ENCODE measurements at places on chromosomes 1 and 21.

GRCh38 chr1:104196136-104196535 lies 446.4 kb downstream of the AMY1C start:
- DNase-seq, result no peak

DNA sequence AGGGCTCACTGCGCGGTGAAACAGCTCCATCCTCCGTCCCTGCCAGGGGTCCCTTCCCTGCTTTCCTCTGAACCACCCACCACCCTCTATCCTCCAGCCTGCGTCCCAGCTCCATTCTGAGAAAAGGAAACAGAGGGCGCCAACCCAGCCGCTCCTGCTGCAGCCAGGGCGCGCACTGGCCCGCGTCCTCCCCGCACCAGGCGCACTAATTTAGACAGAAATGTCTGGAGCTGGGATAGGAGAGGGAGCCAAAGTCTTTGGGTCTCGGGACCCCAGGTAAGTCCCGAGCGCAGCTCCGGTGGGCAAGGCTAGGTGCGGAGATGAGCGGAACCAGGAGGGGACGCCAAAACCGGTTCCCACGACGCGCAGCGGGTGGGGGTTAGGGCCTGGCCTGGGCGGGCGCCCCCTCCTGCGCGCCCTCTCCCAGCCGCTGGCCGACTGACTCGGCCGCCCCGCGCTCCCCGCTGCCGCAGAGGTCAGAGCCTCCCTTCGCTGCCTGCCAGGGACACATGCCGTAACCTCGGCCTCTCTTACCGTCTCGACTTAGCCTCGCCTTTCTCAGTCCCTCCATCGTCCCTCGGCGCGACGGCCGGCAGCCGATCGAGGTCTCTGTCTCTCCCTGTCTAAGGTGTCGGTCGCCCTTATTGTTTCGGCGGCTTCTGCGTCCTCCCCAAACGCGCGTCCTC lies 2.0 kb downstream of the CAMK2N1 start:
- DNase-seq, result no peak

DNA sequence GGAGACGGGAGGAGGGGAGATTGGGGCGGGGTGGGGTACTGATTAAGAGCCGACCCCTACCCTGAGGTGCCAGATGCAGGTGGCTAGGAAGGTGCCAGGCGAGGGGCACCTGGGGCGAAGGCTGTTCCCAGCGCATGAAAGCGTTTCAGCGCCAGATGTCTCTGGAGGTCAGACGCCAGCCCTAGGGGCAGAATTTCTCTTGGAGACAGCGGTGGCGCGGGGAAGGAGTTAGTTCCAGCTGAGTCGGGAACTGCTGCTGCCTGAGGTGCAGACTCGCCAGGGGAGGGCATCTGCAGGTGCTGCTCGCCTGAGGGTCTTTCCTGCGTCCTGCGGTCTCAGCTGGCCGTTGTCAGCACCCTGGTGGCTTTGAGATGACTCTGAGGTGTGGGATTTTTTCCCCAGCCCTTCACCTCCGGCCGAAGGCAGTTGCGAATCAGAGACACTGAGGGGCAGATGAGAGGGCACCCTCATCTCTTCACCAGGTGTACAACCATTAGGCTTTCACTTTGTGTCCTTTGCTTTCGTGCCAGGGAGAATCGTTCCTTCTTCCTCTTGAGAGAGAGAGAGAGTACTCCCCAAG lies 539 bp downstream of the CGN start:
- peak; percentile 52 for DNase-seq

DNA sequence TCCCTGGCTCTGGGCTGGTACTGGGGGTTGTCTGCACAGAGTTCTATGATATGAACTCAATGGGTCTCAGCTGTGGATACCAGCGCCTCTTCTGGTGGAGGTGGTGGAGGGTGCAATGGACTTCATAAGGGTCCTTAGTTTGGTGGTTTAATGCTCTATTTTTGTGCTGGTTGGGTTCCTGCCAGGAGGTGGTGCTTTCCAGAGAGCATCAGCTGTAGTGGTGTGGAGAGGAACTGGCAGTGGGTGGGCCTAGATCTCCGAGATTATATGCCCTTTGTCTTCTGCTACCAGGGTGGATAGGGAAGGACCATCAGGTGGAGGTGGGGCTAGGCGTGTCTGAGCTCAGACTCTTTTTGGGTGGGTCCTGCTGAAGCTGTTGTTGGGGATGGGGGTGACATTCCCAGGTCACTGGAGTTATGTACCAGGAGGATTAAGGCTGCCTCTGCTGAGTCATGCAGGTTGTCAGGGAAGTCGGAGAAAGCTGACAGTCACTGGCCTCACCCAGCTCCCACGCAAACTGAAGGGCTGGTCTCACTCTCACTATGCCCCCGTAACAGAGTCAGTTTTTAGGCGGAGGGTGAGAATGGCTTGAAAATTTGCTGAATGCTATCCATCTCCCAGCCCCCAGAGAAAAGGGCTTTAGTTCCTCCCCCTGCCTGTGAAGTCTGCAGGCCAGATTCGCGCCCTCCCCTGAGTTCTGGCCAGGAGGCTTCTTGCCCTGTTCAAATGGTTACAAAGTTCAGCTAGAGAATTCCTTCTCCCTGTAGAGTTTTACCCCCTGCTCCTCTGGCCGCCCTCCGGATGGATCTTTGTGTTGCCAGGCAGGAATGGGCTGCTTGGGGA lies 902.9 kb downstream of the LTN1 start:
- DNase-seq, result peak; percentile 44

GRCh38 chr1:200073286-200073637 lies 45.8 kb downstream of the NR5A2 start:
- DNase-seq, result no peak

- no peak for DNase-seq
These were observed 31.2 kb downstream of the MTARC1 start for GRCh38 chr1:220817907-220818306.

DNA sequence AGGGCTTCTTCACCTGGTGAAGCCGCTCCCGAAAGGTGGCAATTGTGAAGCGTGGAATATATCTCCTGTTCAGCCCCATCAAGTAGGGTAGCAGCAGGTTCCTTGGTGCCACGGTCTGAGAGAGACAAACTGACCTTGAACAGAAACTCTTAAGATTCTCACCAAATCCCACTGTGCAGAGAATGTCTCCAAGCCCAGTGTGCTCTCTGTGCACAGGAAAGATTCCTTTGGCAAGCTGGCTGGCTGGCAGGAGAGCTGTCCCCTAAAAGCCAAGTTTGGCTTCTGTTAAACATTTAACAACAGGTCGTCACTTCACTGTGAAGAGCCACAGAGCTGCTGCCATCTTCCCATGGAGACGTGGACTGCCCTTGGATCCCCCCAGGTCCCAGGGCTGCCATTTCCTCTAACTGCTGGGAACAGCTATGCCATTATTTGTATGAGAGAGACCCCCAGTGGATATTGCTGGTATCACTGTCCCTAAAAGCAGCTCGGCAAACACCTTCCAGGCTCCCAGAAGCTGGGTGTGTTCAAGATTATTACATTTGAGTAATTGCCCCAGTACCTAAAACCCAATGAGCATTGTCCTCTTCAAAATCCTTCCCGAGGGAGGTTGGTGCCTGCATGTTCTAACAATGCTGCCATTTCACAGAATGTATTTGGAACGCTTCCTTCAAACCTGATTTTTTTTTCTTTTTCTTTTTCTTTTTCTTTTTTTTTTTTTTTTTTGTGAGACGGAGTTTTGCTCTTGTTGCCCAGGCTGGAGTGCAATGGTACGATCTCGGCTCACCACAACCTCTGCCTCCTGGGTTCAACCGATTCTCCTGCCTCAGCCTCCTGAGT lies 71.8 kb downstream of the CD58 start:
- DNase-seq, result no peak

DNA sequence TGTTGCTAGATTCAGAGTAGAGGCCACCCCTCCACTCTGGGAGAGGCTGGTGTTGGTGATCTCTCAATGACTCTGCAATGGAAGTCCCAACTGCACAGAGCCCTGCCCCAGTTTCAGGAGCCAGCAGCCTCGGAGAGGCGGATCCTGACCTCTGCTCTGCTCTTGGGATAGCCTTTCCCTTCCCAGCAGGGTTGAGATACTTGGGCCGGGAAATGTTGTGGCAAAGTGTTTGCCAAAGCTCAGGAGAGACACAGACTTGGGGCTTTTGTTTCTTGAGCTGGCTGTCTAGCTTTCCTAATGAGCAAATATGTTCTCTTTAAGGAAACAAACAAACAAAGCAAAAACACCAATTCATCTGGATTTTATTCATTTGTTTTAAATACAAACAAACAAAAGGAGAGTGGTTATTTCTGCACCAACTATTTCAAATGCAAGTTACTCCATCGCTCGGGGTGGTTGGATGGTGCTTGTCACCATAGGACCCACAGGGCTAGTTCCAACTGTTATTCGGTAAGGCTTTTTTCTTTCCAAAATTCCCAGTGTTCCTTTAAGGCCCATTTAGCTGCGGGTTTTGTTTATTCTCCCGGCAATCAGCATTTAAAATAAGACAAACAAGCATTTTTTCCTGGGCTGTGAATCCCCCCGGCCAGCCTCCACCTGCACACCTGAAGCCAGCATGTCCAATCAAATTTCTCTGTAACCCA lies 193.9 kb upstream of the LMO4 start:
- no peak for DNase-seq

DNA sequence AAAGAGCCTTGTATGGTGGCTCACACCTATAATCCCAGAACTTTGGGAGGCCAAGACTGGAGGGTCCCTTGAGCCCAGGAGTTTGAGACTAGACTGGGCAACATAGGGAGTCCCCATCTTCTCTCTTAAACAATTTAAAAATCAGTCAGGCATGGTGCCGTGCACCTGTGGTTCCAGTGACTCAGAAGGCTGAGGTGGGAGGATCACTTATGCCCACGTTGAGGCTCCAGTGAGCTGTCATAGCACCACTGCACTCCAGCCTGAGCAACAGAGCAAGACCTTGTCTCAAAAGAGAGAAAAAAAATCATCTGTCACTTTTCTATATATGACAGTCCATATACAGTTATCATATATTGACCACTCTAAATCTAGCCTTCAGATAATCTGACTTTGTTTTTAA lies 658.3 kb downstream of the LTN1 start:
- DNase-seq, result no peak

DNA sequence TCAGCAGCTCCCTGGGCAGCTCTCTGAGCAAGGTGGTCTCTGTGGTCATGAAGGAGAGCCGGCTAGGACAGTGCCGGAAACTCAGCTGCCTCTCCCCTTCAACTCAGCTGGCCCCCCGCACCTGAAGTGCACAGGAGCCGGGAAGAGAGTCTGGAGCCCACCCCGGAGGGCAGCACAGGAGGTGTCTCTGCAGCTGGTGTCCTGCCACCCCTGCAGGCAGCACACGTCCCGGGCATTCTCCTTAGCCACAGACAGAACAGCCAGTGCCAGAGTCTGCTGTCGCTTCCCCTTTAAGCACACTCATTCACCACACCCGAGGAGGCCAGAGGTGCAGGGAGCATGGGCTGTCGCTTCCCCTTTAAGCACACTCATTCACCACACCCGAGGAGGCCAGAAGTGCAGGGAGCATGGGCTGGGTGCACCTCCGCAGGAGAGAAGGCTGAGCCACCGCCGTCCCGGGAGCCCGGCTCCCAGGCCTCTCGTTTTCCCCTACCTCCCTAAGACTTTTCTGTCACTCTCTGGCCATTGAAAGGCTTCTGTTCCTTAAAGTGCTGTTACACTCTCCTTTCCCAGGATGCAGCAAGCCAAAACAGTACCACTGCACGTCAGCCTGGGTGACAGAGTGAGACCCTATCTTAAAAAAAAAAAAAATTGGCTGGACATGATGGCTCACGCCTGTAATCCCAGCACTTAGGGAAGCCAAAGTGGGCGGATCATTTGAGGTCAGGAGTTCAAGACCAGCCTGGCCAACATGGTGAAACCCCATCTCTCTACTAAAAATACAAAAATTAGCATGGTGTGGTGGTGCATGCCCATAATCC lies 16.9 kb upstream of the SAMD11 start:
- DNase-seq, result peak; percentile 79

DNA sequence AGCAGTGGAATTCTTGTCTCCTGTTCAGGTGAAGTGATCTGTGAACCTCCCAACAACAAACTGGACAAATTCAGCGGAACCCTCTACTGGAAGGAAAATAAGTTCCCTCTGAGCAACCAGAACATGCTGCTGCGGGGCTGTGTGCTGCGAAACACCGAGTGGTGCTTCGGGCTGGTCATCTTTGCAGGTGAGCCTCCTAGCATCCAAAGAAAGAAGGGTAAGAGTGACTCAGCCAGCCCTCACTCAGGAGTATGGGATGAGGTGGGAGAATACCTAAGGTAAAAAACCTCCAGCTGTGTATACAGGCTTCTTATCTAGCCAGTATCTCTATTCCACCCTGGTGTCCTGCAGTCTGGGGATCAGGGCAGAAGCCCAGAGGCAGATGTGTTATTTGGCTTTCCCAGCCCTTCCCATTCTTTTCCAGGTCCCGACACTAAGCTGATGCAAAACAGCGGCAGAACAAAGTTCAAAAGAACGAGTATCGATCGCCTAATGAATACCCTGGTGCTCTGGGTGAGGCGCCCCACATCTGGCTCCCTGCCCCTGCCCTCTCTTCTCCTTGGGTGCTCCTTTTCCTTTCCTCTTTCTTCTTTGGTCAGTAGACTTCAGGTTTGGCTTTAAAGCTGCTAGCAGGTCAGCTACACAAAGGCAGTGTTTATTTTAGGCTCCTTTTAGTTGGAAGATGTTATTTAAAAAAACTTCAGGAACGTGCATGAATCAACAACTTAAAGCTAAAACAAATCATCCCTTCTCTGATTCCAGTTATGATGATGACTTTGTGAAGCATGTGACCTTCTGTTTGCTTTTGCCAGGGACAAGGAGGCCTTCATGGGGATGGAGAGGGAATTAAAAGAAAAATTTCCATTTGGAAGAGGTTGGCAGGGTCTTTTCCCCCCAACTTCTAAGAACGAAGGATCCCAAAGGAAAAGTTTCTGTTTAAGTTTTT lies 9.0 kb downstream of the ATP8B2 start:
- DNase-seq, result no peak

DNA sequence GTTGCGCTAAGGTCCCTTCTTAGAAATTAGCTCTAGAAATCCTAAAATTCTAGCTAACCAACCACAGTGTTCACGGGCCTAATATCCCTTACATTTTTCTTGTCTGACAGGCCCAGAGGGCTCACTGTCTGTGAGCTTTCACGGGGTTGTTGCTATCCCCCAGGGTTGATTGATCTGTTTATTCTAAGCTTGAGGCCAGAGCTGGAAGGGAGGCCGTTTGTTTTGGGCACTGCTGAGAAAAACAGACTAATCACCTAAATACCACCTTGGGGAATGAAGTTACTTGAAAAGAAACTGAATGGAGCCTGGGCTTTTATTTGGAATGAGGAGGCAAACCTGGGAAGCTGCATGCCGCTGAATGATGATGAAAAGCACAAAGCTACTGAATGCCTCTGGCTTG lies 162.4 kb downstream of the KIF26B start:
- no peak for DNase-seq

DNA sequence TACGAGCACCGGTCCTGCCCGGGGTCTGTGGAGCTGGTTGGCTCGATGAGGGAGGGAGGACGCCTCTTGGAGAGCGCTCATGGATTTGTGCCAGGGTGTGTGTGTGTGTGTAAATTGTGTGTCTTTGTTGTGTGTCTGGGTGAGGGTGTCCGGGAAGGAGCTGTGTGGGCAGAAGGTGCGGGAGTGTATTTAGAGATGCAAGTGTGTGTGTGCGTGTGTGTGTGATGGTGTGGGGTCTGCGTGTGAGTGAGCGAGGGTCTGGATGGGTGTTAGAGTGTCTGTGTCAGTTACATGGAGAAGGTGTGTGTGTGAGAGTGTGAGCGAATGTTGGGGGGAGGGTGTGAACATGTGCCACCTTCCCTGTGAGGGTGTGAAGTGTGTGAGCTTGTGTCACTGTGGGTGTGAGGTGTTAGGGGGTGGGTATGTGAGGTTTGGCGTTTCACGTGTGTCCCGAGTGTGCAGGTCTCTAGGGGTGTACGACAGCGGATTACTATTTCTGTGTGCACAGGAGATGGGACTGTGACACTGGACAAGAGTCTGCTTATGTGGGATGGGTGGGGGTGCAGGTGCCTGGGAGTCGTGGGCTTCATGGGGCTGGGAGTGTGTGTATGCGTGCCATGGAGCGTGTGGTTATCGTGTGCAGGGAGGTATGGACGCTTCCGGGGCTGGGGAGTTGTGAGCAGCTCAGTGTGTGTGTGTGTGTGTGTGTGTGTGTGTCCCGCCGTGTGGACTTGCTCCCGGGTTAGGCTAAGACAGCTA lies 880 bp downstream of the IGSF21 start:
- no peak for DNase-seq

All from aorta (tissue), 5 donors.